ENCODE measurements at places on chromosomes 6 and 20.

- no peak for DNase-seq
These were observed 347.8 kb upstream of the PLCB4 start for GRCh38 chr20:8721098-8721497.

DNA sequence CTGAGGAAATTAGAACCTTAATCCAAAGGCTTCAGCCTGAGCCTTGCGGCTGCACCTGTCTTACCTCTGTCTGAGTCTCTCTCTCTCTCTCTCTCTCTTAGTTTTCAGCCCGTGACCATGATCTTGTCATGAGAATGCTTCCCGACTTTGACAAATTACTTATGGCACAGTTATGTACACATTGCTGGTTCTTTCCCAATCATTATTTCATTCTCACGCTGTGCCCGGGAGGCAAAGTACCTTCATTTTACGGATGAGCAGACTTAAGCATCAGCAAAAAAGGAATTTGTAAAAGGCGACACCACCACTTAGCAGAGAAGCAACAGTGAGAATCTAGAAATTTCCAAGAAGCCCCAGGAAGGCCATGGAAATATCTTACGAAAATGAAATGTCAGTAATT, 54.6 kb downstream of the GMPR start:
- no peak for DNase-seq

- DNase-seq, result no peak
These were observed 187.1 kb downstream of the EYA4 start for GRCh38 chr6:133428295-133428694.

GRCh38 chr6:155066361-155066760, 71.2 kb downstream of the TIAM2 start:
- DNase-seq, result no peak

GRCh38 chr6:130063806-130064205, 45.4 kb downstream of the L3MBTL3 start:
- DNase-seq, result no peak

DNA sequence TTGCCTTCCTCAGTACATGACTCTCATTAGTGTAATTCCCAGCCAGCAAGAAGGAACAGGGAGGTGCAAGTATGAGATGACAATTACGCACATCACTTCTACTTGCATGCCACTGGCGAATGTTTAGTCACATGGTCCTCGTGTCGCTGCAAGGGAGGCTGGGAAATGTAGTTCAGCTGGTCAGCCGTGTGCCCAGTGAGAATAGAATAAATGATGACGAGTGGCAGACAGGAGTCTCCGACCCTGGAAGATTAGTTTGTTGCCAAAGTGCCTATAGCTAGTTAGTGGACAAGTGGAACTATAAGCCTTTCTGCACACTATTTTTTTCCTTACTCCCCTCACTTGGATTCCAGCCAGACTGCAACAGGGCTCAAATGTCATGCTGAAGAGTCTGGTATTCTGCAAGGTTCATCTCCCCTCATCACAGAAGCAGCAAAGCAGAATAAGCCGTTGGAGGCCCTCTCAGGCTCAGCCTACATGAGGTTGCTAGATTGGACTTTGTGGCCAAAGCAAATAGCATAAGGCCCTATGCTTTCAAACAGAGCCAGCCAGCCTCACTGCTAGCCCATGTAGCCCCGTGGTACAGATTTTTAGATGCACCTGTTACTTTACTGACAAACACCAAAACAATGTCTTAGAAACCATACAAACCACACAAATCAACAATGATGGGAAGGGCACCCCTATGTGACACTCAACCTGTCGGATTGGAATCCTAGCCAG, 9.7 kb downstream of the LINC00237 start:
- DNase-seq, result no peak

DNA sequence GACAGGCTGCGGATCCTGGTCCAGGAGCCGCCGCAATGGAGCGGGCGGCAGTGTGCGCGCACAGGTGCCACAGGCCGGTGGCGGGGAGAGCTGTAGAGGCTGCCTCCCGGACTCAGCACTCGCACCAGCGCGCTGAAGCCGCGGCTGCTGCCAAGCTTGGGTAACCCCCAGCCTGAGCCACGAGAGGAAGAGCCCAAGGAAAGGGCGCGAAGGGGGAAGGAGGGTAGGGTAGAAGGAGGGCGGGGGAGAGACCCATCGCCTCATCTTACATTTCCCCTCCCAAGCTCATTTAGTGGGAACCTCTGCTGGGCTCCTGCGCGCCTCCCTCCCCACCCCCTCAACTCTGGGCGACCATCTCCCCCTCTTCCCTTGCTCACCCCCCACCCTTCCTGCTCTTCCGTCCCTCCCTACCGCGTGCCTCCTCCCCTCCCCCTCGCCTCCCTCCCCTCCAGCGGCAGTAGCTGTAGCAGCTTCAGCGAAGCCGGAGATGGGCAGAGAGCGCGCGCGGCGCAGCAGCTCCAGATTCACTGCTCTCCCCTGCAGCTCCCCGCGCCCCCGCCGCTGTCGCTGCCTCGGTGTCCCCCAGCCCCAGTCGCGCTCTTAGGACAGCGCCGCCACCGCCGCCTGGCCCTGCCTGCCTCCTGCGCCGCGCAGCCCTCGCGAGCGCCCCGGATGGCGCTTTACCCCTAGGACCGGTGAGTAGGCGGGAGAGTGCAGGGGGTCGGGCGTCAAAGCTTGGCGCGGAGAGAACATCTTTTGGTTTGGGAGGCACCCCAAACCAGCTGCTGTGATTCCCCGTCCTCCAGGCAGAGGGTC, at the start of gene FUT9:
Gene FUT9, plus strand, starts transcription at position 457 of the 816 bp plus-strand sequence. CDS start 187,182 bp downstream, outside the sequence.
- DNase-seq, result no peak

DNA sequence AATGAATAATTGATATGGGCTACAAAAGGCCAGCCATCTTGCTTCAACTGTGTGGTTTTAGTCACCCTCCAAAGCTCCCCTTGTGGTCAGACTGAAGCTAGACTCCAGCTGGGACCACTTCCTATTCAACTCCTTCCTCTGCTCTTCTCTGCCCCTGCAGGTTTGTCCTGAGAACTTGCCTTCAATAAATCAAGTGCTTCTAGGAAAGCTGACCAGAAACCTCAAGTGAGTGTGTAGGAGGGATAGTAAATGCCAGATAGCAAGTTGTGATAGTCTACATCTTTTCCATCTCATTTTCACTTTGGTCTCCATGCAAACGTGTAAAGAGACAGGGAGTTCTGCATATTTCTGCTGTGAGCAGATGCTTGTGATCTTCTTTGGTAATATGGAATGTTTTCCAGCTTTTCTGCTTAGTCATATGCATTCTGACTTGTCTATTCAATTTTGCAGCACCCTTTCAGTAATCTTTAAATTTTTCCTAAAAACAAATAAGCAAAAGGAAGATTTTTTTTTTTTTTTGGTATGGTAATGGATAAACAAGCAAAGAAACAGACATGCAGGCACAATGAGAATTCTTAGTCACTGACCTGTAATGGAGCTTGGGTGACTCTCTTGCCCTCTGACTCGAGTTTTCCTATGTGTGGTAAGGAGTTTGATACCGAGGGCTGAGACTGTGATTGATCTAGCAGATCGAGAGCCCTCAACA, 201.3 kb upstream of the BTBD3 start:
- no peak for DNase-seq

DNA sequence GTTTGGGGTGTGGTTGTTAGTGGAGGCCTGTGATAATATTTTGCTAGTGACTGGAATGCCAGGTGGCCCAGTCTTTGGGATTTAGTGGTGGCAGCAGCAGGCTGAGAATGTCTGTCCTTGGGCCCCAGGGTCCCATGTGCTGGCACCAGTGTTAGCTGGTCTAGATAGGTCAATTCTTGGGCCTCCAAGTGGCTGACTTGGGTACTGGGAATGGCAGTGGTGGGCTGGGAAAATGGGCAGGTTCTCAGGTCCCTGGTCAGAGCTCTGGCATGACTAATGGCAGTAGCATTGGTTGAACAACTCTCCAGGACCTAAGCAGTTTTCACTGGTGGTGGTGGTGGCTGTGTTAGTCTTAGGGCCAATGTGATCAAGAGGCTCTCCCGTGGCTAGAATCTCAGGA, 50.3 kb downstream of the OLIG3 start:
- DNase-seq, result no peak

- DNase-seq, result no peak
These were observed 88.1 kb downstream of the CDH4 start for GRCh38 chr20:61340157-61340556.

DNA sequence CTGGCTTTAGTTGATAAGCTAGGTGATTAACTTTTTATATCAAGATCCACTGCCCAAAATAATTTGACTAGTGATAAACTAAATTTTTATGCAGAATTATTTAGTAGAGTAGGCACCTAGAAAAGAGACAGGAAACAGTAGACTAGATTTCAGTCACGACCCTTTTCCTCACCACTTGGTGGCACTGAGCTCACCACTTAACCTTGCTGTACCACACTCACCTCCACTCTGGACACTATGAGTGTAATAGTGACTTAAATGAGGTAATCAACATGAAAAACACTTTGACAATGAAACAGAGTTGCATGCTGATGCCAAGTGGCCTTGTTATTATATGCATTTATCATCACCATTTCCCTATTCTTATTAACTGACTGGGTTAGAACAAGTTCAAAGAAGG, 730.4 kb downstream of the KIF16B start:
- DNase-seq, result no peak

- DNase-seq, result no peak
These were observed 119.8 kb downstream of the PDE7B start for GRCh38 chr6:135971351-135971750.

DNA sequence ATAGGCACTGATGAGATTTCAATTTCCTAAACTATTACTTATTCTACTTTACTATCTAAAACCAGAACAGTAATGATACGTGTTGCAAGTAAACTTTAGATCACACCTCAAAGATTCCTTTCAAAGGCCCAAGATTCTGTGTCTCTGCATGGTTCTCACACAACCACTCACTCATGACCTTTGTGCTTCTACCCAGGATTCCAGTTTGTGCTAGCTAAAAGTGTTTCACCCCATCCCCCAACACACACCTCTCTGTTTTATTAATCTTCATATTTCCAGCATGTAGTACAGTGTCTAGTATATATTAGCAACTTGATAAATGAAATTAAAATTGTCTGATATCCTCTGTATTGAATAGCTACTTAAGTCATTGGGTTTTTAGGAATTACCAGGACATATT, 8.8 kb upstream of the SH3BGRL2 start:
- no peak for DNase-seq

GRCh38 chr6:149965194-149966020, 1.7 kb downstream of the ULBP1 start:
- no peak for DNase-seq

GRCh38 chr20:58277578-58278472, 31.7 kb upstream of the RAB22A start:
- no peak for DNase-seq

- no peak for DNase-seq
These were observed 61.1 kb upstream of the SLC22A16 start for GRCh38 chr6:110537208-110538123.

- no peak for DNase-seq
These were observed 18.1 kb downstream of the NPEPL1 start for GRCh38 chr20:58710481-58711265.

- DNase-seq, result no peak
These were observed 631.1 kb downstream of the COL12A1 start for GRCh38 chr6:74574794-74575193.

GRCh38 chr6:87950614-87951013, 97.0 kb upstream of the SPACA1 start:
- DNase-seq, result no peak

DNA sequence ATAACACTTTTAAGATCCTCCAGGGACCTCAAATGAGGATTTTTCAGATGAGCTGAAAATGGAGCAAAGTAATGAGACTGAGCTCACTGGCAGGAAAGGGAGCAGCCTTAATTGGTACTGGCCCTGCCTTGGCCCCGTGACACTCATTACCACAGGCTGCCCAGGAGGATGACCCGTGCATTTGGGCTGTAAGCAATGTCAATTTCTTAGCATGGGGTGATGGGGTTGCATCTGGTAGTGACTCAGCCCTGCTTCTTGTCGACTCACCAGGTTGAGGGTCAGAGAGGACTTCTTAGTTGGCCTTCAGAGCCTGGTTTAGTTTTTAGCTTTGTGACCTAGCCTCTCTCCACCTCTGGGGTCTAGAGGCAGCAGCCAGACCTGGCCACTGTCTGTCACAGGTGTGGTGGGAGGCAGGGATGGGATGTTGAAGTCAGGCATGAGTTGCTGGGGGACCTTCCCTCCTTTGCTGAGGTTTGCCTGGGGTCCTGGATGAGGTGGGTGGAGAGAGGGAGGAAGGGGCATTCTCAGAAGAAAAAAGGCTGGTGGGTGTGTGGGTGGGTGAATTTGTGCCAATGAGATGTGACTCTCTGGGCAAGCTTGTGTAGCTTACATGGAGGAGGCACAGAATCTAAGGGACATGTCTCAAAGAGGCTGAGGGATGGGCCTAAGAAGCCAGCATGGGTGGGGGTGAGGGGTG, 25.9 kb upstream of the EPB41L1 start:
- no peak for DNase-seq

DNA sequence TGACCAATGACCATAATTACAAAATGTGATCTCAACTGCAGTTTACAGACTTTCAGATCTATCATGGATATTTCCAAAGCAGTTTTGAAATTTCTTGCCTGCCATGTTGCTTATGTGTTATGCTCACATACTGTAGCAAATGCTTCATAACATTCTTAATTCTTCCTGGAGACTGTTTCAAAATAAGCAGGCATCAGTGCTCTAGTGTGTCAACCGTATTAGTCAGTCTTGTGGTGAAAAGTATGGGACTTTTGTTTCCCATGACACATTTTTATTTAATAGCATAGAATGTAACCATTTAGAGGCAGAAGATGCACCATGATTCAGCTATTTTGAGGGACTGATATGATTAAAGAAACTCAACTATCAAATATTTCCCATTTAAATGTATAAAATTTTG, 1.7 kb downstream of the POPDC3 start:
- DNase-seq, result no peak
